HCEC 1CT (cell line): ENCODE measurements at places on chromosomes 6 and 20.

GRCh38 chr6:27209659-27210269 lies 37.7 kb upstream of the PRSS16 start:
- DNase-seq: no peak

DNA sequence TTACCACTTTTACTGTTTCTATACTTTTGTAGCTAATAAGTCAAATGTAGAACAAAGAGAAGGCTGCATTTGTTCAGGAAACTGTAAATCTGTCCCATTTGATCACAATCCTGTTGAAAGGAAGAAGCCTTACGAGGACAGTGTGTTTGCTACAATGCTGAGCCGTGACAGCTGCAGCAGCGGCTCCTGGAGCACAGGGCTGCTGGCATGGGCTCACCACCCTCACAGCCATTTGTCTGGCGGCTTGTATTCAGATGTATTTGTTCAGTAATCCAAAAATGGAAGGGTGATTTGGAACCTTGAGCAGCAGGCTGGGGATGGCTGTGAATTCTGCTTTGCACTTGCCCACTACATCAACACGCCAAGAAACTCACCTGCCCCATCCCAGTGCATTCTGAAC lies 5.7 kb downstream of the TUBB2A start:
- no peak for DNase-seq

GRCh38 chr6:90368601-90369000 lies 72.0 kb upstream of the BACH2 start:
- no peak for DNase-seq

- no peak for DNase-seq
Measured at GRCh38 chr20:45301824-45302271, 4.8 kb upstream of the RBPJL start.

GRCh38 chr6:79686707-79687309 lies 55.7 kb downstream of the SH3BGRL2 start:
- DNase-seq: no peak

- no peak for DNase-seq
Measured at GRCh38 chr20:33064572-33065287, 11.0 kb downstream of the BPIFB3 start.

- DNase-seq: peak; percentile 86
Measured at GRCh38 chr20:9498322-9498721, 16.1 kb upstream of the LAMP5 start.

GRCh38 chr6:11447265-11447664 lies 90.3 kb upstream of the TMEM170B start:
- no peak for DNase-seq

DNA sequence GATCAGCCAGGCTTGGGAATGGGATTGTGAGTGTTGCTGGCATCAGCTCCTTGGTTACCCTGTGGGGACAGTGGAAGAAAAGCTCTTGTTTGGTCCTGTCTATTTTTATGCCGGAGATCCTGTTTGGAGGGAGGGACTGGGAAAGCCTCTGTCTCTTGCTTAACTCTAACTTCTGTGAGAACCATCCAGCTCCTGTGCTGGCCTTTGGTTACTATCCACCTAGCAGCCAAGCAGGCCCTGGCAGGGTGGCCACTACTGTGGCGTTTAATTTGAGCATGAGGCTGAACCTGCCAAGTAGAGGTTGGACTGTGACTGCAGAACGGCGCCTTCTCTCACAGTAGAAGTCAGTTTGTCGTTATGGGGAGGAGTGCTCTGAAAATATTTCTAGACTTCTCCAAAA lies 193.3 kb downstream of the UTRN start:
- DNase-seq: no peak

GRCh38 chr20:47272893-47273590 lies 83.5 kb downstream of the ZMYND8 start:
- peak; percentile 43 for DNase-seq
